ENCODE measurements at places on chromosomes 1 and 21.

DNA sequence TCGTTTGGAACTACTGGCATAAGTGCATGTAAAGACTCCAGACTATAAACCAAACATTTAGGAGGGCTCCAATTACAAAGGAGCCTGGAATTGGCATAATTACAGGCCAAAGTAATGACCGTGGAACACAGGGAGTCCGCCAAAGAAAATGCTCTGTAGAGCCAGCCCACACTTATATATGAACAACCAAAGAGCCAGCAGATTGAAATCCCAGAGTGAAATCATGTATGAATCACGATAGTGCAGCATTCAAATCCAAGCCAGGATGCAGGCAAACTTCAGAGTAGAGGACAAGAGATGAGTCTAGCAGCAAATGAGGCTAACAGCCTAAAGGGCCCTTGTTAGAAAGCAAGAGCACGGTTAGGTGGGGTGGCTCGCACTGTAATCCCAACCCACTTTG lies 13.1 kb downstream of the VPS26C start:
- no peak for DNase-seq

DNA sequence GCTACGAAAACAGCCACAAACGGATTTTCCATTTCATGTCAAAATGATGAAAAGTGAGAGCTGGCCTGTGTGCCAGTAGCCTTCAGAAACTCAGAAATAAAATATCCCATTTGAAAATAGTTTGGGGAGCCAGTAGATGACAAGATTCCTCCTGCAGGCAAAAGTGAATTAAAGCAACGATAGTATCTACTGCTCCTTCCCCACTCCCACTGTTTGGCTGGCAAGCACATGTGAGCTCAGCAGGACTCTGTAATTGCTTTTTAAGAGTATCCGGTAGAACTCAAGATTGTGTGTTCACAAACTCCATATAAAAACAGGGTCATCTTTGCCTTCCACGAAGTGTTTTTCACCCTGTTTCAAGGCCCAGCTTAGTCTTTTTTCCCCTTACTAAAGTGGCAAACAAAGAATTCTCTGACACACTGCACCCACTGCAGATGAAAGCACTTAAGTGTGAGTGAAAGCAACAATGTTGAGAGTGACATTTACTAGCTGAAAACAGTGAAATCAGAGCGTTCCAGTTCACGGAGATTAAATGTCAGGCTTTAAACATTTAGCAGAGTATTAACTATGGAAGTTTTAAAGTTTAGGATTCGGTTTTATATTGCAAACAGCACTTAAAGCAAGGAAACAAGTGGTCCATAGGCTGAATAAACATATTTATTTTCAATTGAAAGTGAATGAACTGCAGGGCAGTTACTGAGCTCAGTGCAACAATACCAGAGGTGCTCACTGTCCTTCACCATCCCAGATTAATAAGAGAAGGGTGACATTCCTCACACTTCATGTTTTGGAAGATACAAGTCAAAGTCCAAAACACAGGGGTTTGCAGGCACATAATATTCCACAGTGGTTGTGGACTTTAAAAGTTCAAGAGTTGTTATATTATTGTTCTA lies 70.0 kb downstream of the ALG14 start:
- DNase-seq = no peak

DNA sequence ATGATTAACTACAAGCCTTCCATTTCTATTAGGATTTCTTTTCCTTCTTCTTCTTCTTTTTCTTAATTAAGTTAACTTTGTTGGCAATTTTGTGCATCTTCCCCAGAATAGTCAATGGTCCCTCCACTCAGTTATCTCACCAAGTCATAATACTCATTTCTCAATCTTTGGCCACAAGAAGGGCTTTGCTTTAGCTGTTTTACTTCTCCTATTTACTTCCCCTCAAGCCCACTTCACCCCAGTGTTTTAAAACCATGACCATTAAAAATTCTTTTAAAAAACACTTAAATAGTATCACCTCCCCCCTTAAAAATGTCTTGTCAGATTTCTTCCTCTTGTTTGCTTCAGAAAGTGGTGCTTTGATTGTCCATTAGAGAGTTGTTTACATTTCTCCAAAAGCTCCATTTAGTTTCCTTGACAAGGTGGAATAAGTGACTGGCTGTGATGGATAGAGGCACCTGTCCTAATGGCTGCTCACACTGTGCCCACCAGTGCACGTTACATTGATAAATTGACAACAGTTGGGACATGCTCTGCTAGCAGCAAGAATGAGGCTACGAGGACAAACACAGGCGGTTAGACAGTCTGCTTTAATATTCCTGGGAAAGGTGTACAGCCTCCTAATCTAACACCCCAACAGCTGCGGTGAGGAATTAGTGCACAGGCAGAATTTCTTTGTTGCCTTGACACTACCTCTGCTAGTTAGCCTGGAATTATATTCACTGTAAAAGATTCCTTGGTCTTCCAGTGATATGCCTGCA lies 354.7 kb downstream of the LMO4 start:
- DNase-seq = no peak

- no peak for DNase-seq
These were observed 8.6 kb downstream of the OR2L3 start for GRCh38 chr1:248055261-248055660.

- no peak for DNase-seq
These were observed 11.5 kb upstream of the KCNJ6 start for GRCh38 chr21:37927711-37928110.

GRCh38 chr1:22332795-22333499 lies 118.7 kb upstream of the ZBTB40 start:
- DNase-seq = no peak

DNA sequence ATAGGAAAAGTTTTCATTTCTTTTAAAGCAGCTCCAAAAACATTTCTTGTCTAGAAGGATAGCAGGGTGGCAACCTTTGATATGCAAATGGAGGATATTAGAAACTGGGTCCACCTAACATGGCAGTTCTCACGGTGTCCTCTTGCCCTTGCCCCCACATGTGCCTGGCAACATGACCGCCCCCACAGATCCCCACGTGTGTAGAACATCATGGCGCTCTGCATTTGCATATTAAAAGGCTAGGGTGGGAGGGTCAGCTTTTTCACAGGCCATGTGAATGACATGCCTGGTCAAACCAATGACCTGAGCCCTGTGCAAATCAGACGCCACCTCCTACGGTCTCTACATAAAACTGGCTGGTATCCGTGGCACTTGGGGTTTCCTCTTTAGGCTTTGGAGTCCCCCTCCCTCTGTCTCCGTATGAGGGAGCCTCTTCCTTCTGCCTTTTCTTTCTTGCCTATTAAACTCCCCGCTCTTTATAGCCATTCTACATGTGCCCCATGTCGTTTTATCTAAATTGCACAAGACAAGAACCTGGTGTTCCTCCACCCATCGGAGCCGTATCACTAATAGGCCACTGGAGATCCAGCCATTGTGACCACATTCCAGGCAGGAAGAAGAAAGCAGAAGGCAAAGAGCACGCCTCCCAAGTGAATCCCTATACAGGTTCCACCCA lies 71.3 kb downstream of the WDR4 start:
- no peak for DNase-seq

- DNase-seq = no peak
These were observed 23.7 kb downstream of the FAF1 start for GRCh38 chr1:50936321-50936720.

DNA sequence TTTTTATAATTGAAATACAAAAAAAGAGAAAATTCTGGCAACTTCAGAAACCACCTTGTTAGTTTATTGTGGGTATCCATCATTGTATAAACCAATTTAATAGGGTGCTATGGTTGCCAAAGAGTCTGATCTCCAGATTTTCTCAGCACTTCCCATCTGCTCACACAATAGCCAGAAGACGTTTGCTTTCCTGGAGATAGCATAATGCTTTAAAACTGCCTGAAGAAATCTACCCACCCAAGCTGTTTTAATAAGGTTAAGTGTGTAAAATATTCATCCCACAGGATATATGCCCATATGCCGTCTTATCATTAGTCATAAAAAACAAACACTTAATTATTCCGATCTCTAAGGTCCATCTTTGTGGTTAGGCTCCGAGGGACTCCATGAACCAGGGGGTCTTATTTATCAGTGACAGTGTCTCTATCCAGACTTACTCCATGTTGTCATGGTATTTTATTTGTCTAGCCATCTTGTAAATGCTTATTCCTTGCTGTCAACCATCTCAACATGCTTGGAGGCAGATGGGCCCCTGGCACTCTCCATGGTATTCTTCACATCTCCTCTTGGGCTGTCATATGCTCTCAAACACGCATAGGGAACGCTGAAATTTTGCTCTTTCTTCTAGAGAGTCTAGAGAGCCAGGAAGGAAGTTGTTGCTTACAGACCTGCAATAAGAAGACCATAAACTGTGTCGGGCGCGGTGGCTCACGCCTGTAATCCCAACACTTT lies 58.5 kb downstream of the MAP10 start:
- DNase-seq = no peak

DNA sequence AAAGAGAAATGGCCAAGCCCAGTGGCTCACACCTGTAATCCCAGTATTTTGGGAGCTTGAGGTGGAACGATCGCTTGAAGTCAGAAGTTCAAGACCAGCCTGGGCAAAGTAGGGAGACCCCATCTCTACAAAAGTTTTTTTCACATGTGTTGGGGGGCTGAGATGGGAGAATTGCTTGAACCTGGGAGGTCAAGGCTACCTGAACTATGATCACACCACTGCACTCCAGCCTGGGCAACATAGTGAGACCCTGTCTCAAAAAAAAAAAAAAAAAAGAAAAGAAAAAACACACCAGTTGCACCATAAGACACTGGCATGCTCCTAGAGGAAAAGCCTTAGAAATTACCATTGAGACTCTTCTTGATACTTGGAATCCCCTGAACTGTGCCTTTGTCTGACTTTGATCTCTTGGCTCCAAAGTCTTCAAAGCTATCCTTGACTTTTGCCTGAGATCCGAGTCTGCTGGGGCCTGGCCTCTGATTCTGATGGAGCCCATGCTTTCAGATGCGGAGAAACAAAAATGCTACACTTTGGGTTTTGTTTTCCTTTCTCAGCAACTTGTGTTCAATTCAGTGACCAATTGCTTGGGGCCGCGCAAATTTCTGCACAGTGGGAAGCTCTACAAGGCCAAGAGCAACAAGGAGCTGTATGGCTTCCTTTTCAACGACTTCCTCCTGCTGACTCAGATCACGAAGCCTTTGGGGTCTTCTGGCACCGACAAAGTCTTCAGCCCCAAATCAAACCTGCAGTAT lies 33.7 kb downstream of the ATP5PO start:
- no peak for DNase-seq

- DNase-seq = no peak
These were observed 42.8 kb downstream of the ACP6 start for GRCh38 chr1:147627435-147628110.

DNA sequence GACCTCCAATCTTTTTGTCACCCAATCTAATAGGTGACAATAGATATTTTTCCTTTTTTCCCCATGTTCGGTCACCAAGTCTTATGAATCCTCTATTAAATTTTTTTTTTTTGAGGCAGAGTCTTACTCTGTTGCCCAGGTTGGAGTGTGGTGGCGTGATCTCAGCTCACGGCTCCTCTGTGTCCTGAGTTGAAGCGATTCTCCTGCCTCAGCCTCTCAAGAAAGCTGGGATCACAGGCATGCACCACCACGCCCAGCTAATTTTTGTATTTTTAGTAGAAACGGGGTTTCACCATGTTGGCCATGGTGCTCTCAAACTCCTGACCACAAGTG lies 42.5 kb upstream of the MTF1 start:
- DNase-seq = no peak

DNA sequence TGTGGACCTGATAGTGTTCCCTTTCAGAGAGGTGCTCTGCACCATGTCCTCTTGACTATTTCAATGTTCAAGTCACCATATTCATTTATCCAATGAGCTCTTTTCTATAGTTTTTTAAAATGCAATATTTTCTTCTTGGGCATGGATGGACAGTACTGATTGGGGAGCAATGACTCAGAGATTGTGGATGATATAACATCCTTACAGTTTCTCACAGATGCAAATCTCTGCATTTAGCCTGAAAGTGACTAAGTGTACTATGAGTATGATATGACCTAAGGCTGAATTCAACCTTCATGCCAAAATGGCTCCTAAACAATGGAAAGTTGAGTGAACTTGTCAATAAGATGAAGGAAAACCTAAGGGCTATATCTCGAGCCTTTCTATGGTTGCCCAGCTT lies 36.5 kb downstream of the C4BPA start:
- DNase-seq = no peak

Measured in activated gamma-delta T cell (primary cell).